PC-3 (cell line): ENCODE measurements at places on chromosomes 16 and 17. TPM values are rescaled to one million over a fixed set of nuclear protein-coding genes. Genes with fewer than 3 reads are reported as not detected.
A peak's percentile ranks its signal among the peaks of the same experiment; 100 is the strongest.

- no peaks in the 10 kb centered on the region for H3K36me3 ChIP-seq
- no peak within 1 kb of the TSS for H3K4me3 ChIP-seq
- H3K27ac ChIP-seq: no peak within 1 kb of the TSS
- DNase-seq: no peak
- H3K27me3 ChIP-seq: no peaks in the 10 kb centered on the region
Observed at GRCh38 chr17:42180922-42181850, at the start of gene KCNH4. Gene KCNH4, minus strand, starts transcription at chr17:42181142. Its CDS starts 197 bp downstream, at chr17:42180945.

GRCh38 chr17:44871556-44871955, 23.9 kb downstream of the HIGD1B start:
- no peaks in the 10 kb centered on the region for H3K27me3 ChIP-seq
- H3K4me1 ChIP-seq: peaks cover 12% of the 10 kb centered on the region; the same call in 1 of the 2 replicates
- H3K36me3 ChIP-seq: peaks cover 75% of the 10 kb centered on the region
- no peak overlapping the region for H3K4me3 ChIP-seq
- no peak for DNase-seq

DNA sequence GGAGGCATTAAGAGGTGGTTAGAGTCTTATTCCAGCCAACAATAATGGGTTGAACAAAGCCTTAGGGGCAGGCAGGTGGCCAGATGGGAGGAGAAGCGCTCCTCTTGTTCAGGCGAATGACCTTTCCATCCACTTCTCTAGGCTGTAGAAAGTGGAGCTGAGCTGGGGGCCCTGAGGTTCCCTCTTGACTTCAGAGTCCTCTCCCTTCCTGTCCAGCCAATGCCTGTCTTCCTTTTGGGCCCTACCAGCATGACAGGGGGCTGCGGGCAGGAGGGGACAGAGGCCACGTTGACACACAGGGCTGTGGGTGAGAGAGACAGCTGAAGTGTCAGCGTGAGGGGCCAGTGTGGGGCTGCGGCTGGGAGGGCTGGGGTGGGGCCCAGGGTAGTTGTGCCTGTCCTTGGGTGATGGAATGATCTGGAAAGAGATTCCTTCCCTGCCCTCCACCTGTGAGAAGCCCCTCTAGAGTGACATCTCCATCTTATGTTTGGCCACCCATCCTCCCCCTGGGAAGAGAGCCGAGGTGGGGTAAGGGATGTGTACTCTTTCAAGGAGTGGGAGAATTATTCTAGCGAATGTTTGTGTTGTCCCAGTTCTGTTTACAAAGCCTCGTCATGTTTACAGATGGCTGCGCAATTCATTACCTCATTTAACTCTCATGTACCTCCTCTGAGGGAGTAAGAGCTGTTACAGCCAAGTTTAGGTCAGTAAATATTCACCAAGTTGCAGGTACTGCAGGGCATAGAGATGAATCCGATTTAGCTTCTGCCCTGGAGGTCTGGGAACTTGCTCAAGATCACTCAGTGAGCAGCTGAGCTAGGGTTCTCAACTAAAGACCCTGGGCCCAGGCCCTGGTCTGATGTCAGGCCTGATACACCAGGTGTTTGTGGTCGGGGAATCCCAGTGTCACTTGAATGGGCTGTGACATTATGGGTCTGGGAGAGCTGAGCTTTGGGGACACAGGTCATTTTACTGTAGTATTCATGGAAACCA, 3.3 kb downstream of the ERBB2 start:
- peaks cover 64% of the 10 kb centered on the region for H3K4me1 ChIP-seq
- peak overlapping the region; percentile 88; the same call in 1 of the 2 replicates for H3K4me3 ChIP-seq
- DNase-seq: peak; percentile 81
- no peaks in the 10 kb centered on the region for H3K27me3 ChIP-seq
- H3K36me3 ChIP-seq: peaks cover under 1% of the 10 kb centered on the region; the same call in 1 of the 2 replicates

- peak overlapping the region; percentile 46 for H3K4me3 ChIP-seq
- peaks cover 19% of the 10 kb centered on the region for H3K4me1 ChIP-seq
- no peaks in the 10 kb centered on the region for H3K36me3 ChIP-seq
- H3K27me3 ChIP-seq: no peaks in the 10 kb centered on the region
- DNase-seq: peak; percentile 9
Observed at GRCh38 chr16:11783319-11784037, 13.6 kb downstream of the ZC3H7A start.

GRCh38 chr17:1324201-1324771, 44.8 kb downstream of the TRARG1 start:
- DNase-seq: no peak
- no peaks in the 10 kb centered on the region for H3K36me3 ChIP-seq
- no peaks in the 10 kb centered on the region for H3K4me1 ChIP-seq
- no peak overlapping the region for H3K27ac ChIP-seq

DNA sequence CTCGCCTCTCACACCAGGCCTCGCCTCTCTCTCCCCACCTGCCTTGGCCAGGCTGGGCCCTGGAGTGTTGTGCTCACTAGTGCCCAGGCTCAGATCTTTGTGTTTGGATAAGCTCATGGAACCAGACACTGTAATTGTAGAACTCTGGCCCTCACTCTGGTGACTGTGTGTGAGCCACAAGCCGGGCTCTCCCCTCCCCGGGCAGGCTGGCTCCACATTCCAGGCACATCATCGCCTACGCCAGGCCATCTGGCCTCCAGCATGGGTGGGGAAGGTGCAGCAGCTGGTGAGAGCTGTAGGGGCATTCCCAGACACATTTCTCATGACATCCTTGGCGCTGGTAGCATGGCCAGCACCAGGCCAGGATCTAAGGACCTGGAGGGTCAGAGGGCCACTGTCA, 202.3 kb downstream of the RAB11FIP4 start:
- H3K4me1 ChIP-seq: peaks cover 21% of the 10 kb centered on the region
- no peak overlapping the region for H3K4me3 ChIP-seq
- DNase-seq: no peak

DNA sequence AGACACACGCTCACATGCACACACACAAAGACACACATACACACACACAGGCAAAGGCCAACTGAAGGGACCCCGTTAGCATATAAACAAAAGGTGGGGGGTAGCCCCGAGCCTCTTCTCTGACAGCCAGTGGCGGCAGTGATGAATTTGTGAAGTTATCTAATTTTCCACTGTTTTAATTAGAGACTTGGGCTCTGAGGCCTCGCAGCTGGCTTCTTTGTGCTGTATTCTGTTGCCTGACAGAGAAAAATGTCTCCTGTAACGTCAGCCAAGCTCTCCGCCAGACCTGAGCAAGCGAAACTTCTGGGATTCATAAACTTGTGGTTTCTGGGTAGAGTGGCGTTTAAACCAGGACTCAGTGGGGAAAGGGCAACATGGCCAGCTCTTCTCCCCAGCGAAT, 113.9 kb upstream of the FOXF1 start:
- no peaks in the 10 kb centered on the region for H3K36me3 ChIP-seq
- H3K27me3 ChIP-seq: peaks cover 9% of the 10 kb centered on the region; the same call in 1 of the 2 replicates
- H3K27ac ChIP-seq: no peak overlapping the region
- H3K4me3 ChIP-seq: no peak overlapping the region

GRCh38 chr17:7293816-7294613, 424 bp downstream of the YBX2 start:
- no peak overlapping the region for H3K27ac ChIP-seq
- no peak for DNase-seq
- peaks cover 7% of the 10 kb centered on the region; the same call in 1 of the 2 replicates for H3K4me1 ChIP-seq
- H3K4me3 ChIP-seq: no peak overlapping the region
- H3K36me3 ChIP-seq: no peaks in the 10 kb centered on the region

DNA sequence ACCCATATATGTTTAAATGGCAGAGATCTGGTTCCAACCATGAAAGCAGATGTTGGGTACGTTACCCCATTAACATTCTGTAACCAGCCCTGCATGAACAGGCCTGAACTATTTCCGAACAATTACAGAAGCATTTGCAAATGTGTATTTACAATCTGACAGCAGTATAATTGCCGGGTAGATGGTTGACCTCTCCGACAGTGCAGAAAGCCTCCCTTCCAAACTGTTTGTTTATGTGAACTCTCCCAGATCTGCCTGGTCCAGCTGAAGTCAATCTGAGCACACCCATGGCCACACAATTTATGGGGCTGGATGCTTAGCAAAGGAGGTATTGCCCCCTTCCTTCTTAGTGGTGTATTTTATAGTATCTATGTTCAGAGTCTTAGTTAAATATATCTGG, 21.8 kb downstream of the NUDT7 start:
- no peak for DNase-seq
- H3K4me3 ChIP-seq: no peak overlapping the region
- no peaks in the 10 kb centered on the region for H3K4me1 ChIP-seq

- peak; percentile 24 for DNase-seq
- H3K4me1 ChIP-seq: peaks cover 13% of the 10 kb centered on the region
- H3K4me3 ChIP-seq: no peak overlapping the region
- no peaks in the 10 kb centered on the region for H3K36me3 ChIP-seq
Observed at GRCh38 chr17:13421581-13422130, 180.1 kb downstream of the HS3ST3A1 start.

GRCh38 chr17:66508896-66509844, 206.8 kb downstream of the PRKCA start:
- no peaks in the 10 kb centered on the region for H3K27me3 ChIP-seq
- peak overlapping the region; percentile 21 for H3K4me3 ChIP-seq
- H3K36me3 ChIP-seq: no peaks in the 10 kb centered on the region

DNA sequence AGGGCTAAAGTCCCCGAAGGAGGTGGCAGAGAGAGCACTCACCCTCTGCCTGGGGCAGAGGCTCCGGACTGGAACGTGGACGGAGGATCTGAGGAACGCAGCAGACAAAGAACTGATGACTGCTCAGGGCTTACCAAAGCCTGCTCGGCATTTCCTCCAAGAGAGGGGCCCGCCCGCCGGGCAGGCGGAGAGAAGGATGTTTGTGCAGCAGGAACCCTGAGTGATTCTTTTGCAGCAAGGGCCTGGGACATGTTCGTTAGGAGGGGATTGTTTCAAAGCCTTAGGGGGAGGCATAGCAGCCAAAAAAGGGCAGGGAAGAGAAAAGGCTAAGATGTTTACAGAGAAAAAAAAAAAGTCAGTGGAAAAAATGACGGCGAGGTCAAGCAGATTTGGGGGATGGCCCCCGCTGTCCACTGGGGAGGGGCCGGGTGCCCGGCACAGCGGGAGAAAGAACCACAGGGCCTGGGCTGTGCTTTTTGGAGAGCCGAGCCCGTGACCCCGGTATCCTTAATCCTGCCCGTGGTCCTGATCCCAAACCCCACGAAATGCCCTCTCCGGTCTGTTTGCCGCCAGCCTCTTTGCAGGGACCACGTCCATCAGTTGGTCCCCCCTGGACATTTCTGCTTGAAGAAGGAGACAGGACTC, 129.3 kb downstream of the NTN1 start:
- no peaks in the 10 kb centered on the region for H3K4me1 ChIP-seq
- DNase-seq: no peak
- H3K36me3 ChIP-seq: no peaks in the 10 kb centered on the region
- peaks cover 23% of the 10 kb centered on the region for H3K27me3 ChIP-seq

DNA sequence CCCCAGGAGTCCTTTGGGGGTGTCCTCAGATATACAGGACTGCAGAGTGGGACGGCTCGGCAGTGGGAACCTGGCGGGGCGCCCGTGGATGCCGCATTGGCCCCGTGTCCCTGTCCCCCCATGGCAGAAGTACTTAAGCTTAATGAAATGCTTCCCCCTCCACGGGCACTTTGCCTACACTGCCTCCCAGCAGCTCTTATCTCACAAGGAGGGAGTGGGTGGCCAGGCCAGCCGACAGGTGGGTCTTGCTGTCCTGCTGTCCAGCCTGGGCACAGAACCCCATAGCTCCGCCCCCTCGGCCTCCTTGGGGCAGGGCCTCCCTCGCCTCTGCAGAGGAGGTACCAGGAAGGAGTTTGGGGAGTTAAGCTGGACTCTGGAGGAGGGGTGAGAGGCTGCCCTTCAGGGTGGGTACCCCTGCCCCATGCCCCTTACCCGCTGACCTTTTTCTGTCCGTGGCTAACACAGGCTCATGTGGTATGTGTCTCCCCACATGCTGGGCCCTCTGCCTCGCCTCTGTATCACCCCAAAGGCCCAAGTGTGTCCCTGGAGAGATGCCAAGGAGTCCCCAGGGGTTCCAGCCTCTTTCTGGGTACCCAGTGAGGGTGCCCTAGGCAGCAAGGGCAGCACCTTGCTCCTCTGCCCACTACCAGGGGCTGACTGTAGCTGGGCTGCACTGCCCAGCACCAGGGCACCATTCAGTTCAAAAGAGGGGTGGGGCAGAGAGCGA, 8.7 kb downstream of the THRA start:
- H3K36me3 ChIP-seq: no peaks in the 10 kb centered on the region
- H3K27me3 ChIP-seq: no peaks in the 10 kb centered on the region
- H3K4me1 ChIP-seq: peaks cover 33% of the 10 kb centered on the region

- peaks cover 32% of the 10 kb centered on the region for H3K4me1 ChIP-seq
- peak overlapping the region; percentile 65 for H3K27ac ChIP-seq
- no peaks in the 10 kb centered on the region for H3K36me3 ChIP-seq
- H3K4me3 ChIP-seq: no peak overlapping the region
- no peak for DNase-seq
- H3K27me3 ChIP-seq: no peaks in the 10 kb centered on the region
Observed at GRCh38 chr17:47266782-47267181, 13.2 kb downstream of the ITGB3 start.

DNA sequence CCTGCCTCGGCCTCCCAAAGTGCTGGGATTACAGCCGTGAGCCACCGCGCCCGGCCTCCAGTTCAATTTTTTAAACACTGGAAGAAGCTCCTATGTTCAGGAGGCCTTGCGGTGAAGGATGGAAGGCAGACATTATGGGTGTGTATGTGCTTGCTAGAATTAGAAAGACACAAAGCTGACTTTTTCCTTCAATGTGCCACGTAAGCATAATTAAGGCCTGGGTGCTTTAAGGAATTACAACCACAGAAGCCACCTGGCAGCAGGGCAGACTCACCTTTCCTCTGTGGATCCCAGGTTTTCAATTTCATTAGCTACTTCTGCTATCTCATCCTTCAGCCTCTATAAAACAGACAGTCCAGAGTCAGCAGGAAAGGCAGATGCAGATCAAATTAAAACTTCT, 74.2 kb downstream of the CYTH1 start:
- H3K4me1 ChIP-seq: peaks cover 32% of the 10 kb centered on the region
- no peaks in the 10 kb centered on the region for H3K27me3 ChIP-seq
- 0 out of 2 replicates have a peak overlapping the region, but pooled peaks have one; percentile 1 for H3K27ac ChIP-seq

- H3K4me1 ChIP-seq: peaks cover 11% of the 10 kb centered on the region; the same call in 1 of the 2 replicates
- no peaks in the 10 kb centered on the region for H3K36me3 ChIP-seq
- no peak overlapping the region for H3K4me3 ChIP-seq
- no peak overlapping the region for H3K27ac ChIP-seq
Observed at GRCh38 chr17:3666516-3666915, 1.9 kb downstream of the TAX1BP3 start.

DNA sequence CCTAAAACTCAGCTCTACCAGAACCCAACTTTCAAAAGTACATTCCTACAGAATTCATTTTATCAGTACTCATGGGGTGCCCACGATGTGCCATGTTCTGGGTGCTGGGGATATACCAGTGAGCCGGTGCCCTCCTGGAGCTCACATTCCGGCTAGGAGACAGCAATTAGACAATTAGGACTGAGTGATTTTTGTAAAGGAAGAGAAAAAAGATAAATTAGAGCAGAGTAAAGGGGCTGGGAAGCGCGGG, 449 bp upstream of the MRPL58 start:
- H3K4me1 ChIP-seq: peaks cover 30% of the 10 kb centered on the region
- H3K27ac ChIP-seq: peak overlapping the region; percentile 68
- H3K36me3 ChIP-seq: peaks cover 7% of the 10 kb centered on the region; the same call in 1 of the 2 replicates
- DNase-seq: no peak

GRCh38 chr17:29588017-29588561, 1.4 kb downstream of the GIT1 start:
- H3K36me3 ChIP-seq: no peaks in the 10 kb centered on the region
- DNase-seq: no peak

ST6GALNAC1 gene
- total RNA-seq: 2.6 and 4.1 TPM in 2 replicates

GAS2L2 gene
- not detected in 2 replicates for total RNA-seq

ARL5C gene
- total RNA-seq: 0.58 TPM in 1 of 2 replicates, not detected in the other

MT1X gene
- total RNA-seq: 83.8 and 120 TPM in 2 replicates

SKAP1 gene
- total RNA-seq: not detected in 2 replicates

NPIPB13 gene
- 0.29 and 4.3 TPM in 2 replicates for total RNA-seq

HP gene
- not detected in 2 replicates for total RNA-seq

MT4 gene
- not detected in 2 replicates for total RNA-seq

MARVELD3 gene
- total RNA-seq: 7.4 and 14.6 TPM in 2 replicates
